ENCODE measurements at places on chromosomes 11 and 22.

DNA sequence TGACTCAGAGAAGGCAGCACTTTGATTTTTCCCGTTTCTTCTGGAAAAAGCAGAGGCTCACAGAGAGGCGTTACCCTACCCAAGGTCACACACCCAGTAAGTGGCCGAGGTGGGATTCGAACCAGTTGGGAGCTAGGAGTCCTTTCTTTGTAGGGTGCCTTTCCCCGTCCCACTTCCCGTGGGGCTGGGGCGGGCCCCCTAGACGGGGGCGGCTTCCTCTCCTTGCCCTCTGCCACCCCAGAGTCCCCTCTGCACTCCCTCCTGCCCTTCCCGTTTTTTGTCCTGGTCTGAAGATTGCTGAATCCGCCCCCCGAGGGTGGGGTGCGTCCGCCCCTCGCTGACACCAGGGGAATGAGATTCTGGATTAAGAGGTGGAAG is 747 bp downstream of the TPCN2 start:
- DNase-seq, result peak; percentile 24

GRCh38 chr11:11992257-11993212 is 15.9 kb downstream of the DKK3 start:
- DNase-seq, result no peak

DNA sequence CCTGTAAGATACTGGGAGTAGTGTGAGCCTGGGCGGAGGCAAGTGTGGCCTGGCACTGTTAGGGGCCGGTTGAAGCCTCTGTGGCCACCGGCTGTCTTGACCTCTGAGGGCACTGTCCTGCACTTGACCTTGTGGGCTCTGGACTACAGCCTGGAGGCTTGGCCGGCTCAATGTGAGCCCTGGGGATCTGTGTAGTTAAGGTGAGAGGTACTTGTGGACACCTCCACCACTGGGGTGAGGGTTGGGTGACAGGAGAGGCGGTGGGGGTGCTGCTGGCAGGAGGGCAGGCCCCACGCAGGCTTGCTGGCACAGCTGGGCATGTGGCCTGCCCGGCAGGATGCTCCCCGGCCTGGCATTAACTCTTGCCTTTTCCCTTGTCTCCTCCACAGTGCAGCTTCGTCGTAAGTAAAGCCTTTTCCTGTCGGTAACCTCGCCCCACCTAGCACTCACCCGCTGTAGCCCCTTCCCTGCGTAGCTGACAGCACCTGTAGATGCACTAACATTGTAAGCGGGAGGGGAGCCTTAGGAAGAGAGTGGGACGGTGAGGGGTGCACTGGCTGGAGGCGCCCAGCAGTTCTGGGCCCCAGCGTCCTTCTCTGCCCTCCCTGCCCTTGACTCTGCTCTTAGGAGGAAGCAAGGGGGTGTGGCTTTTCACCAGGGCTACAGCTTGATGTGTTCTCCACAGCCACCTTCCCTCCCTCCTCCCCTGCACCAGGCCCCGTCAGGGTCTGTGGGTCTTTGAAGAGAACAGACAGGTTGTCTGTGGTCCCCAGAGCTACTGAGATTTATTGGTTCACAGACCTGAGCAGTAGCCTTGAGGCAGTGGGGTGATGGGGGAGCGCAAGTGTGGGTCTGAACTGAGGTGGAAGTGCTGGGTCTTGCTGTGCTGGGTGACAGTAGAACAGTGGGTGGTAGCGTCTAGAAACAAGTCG is 17.6 kb downstream of the INCENP start:
- no peak for DNase-seq

DNA sequence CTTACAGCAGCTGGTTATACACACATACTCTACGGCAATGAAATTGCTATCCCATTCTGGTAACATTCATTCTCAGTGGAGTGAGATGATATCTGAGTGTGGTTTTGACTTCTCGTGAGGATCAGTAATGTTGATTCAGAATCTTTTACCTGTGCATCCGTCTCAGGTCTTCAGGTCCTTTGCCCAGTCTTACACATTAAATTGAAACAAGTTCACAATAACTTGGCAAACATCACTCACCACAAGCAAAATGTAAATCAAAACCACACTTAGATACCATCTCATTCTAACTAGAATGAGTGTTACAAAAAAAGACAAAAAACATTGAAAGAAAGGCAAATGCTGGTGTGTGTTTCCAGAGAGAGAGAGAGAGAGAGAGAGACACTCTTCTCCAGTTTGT is 14.0 kb downstream of the RGL4 start:
- peak; percentile 81 for DNase-seq

- no peak for DNase-seq
These were observed 2.9 kb upstream of the MRPL48 start for GRCh38 chr11:73784734-73785133.

GRCh38 chr11:118224511-118225188 is at the start of gene JAML:
JAML (minus strand) TSS chr11:118225011; CDS start chr11:118214866, 10,145 bp downstream.
- DNase-seq, result peak; percentile 92

DNA sequence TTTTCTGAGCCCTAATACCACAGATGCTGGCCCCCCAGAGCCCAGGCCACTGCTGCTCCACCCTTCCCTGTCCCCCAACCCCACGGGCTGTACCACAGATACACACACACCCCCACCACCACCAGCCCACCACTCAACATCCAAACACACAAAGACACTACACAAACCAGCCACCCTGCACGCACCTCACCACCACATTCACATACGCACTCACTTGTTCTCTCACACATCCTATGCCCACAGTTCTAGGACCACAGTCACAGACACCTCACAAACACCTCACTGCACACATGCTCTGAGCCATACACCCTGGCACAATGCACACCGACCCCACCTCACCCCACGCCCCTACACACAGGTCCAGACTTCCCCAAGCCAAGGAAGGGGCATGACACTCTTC is 22.5 kb upstream of the OAF start:
- no peak for DNase-seq

DNA sequence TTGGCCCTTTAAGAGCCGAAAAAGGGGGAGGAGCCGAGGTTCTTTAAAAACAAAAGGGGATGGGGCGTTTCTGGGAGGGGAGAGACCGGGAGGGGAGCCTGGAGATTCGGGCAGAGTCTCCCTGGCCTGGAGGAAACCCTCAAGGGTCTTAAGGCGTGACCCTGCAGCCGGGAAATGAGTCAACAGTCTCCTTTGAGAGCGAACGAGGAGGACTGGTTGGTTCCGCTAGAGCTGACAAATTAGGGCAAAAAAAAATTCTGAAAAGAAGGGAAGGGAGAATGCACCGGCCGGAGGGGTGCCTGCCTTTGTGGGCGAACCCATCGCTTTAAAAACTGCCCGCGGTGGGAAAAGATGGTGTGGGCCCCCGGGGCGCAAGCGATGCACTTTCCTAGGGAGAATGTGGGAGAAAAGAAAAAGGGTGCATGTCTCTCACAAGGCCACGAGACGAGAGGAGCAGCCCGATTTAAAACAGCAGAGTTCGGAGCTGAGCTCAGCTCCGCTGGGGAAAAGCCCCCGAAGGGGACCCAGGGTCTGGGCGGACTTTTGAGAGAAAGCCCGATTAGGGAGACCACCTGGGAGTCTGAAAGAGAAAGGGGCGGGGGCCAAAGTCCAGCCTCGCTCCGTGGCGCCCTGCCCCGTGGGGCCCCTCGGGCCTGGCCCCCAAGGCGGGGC is 874 bp downstream of the ZFTA start:
- DNase-seq, result peak; percentile 55

DNA sequence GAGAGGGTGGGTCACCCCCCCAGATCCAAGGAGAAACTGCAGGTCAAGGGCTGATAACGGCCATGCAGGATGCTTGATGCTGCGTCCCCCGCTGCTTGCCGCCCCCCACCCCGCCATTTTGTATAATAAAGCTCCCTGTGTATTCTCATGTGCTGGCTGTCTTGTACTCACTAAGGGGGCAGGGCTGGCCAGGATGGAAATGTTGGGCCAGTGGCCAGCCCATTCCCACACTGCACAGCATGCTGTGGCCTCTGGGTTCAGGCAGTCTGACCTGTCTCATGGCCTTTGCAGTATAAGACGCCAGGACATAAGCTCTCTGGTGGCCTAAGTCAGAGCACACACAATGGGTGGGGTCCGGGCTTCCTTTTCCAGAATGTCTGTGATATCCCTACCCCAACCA is 421 bp upstream of the PRR33 start:
- DNase-seq, result no peak

GRCh38 chr11:107840129-107840484 is 18.5 kb downstream of the SLC35F2 start:
- DNase-seq, result no peak

DNA sequence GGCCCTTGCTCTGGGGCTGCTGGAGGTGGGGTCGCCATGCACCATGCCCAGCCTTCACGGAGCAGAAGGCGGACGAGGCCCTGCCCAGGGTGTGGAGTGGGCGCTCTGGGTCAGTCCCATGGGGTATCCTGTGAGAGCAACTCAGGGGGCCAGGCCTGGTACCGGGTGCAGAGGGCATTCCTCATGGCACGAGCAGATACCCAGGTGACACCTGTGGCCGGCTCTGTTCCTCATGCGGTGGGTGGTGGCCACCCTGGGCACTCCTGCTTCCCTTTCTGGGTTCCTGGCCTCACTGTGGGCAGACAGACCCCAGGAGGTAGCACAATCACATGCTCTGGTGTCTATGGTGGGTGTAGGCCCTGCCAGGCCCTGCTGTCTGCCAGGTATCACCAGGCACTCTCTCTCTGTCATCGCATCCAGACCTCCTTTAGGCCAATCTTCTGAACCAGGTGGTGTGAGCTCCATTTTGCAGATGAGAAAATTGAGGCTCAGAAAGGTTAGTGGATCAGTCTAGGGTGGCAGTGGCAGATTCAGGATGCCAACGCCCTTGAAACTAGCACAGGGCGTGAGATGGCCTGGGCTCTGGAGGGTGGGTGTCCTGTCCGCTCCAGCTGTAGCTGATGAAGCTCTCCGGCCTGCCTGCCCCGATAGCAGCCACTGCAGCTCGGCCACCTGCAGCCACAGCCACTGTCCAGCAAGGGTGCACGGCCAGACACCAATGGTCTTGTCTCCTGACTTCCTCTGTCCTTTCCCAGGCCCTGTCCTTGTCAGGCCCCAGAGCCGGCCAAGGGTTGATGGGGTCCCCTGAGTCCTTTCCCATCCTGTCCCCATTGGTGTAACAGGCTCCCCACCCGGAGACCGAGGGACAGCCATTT is 15.1 kb downstream of the DGKZ start:
- no peak for DNase-seq

DNA sequence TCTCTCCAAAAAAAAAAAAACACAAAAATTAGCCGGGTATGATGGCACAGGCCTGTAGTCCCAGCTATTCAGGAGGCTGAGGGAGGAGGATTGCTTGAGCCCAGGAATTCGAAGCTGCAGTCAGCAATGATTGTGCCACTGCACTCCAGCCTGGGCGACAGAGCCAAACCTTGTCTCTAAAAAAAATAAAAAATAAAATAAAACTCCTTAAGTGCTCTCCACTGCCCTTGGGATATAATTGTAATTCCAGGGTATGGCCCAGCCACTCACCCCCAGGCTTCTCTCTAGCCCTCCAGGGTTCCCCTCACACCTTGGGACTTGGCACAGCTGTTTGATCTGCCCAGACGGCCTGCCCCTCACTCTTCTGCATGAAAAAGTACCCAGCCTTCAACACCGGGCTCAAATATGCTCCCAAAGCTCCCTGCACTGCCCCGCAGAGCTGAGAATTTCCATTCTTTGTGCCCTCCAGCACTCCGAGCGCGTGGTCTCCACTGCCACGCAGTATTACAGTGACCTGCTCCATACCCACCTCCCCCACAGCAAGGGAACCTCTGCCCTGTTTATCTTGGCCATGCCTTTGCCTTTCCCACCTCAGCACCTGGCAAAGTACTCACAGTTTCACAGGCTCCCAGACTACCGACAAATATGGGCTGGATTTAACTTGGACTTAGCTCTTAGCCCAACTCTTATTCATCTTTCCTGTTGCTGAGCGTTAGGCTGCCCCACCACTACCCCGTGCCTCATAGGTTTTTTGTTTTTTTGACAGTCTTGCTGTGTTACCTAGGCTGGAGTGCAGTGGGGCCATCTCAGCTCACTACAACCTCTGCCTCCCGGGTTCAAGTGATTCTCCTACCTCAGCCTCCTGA is 7.6 kb upstream of the FTH1 start:
- no peak for DNase-seq

- DNase-seq, result no peak
These were observed 79.6 kb downstream of the CELSR1 start for GRCh38 chr22:46457502-46458488.

DNA sequence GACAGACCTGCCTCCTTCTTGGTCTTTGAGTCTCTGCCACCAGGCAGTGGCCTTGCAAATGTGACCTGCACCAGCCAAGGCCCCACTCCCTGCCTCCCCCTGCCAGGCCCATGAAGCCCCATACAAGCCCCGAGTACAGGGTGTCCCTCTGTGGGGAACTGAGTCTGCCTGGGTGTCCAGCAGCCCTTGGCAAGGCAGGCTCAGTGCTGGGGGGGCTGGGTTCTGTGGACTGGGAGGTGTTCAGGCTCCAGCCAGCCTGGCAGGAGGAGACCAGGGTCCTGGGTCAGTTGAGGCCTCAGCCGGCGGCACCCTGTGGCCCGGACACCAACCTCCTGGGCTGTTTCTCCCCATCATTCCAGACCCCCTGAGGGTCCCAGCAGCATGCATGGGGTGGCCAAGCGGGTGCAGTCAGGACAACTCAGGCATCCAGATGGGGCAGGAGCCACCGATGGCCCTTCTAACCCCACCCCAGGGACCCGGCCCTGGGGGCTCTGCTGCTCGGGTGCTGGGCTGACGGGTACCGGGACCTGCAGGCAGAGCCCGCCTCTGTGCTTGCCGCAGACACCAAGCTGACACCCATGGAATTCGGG is 5.7 kb downstream of the MUC5AC start:
- no peak for DNase-seq

DNA sequence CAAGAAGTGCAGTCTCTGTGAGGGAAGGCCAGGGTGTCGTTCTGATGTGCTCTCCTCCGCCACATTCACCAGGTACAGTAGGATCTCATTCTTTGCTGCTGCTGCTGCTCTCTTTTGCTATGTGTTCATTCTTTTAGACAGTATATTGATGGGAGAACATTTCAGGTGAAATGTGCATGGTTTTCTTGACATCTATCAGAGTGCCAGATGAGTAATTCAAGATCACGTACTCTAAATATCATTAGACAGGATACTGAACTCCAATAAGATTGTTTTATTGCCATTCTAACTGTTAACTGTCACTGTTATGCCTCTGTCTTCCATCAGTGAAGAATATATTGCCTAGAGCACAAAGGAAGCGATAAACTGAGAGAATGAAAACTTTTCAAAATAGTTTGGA is 771.0 kb upstream of the ARHGAP42 start:
- DNase-seq, result no peak

- DNase-seq, result no peak
These were observed 757 bp downstream of the SPI1 start for GRCh38 chr11:47377571-47378009.

Measured in activated CD4-positive, alpha-beta T cell treated with anti-CD3 and anti-CD28 coated beads, Interleukin-10, Interleukin-2, amounts not matched to agents 100 ng/mL and 50 ng/mL, durations not matched to agents 16 hours and 8 hours (primary cell).